ENCODE measurements at places on chromosomes 4 and X.
A peak's percentile ranks its signal among the peaks of the same experiment; 100 is the strongest.

- no peak for DNase-seq
Observed at GRCh38 chr4:138696058-138696457, 319.5 kb upstream of the NOCT start.

GRCh38 chrX:19334945-19335626 lies 8.6 kb upstream of the PDHA1 start:
- peak; percentile 46 for DNase-seq

DNA sequence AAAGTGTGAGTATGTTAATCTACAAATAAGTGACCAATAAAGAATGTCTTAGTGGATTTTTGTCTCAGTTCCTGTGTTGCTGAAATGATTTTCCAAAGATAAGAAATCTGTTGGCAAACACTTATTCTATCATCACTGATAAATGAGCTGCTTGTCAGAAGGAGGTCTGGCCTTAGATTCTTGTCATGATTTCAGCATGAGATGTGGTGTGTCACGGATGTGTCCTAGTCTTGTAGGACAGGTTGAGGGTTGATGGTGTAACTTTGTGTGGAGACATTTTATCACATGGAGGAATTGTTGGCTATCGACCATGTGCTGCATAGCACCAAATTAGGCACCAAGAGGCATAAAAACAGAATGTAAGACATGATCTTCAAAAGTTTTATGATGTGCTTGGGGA lies 31.8 kb upstream of the LIMCH1 start:
- DNase-seq: no peak

- DNase-seq: no peak
Observed at GRCh38 chrX:87583679-87584078, 66.1 kb downstream of the KLHL4 start.

GRCh38 chr4:120071192-120071795 lies 4.6 kb upstream of the MAD2L1 start:
- DNase-seq: no peak

DNA sequence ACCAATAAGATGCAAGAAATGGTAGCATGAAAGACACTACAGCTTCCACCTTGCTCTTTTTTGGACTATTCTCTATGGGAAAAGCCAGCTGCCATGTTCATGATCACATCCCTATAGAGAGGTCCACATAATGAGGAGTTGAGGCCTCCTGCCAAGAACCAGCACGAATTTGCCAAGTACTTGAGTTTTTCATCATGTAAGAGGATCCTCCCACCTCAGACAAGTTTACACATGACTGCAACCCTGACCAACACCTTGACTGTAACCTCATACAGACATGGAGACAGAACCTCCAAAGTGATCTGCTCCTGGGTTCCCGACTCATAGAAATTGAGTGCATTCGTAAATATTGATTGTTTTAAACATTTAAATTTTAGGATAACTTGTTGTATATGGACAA lies 135.2 kb upstream of the TSPAN5 start:
- DNase-seq: no peak

DNA sequence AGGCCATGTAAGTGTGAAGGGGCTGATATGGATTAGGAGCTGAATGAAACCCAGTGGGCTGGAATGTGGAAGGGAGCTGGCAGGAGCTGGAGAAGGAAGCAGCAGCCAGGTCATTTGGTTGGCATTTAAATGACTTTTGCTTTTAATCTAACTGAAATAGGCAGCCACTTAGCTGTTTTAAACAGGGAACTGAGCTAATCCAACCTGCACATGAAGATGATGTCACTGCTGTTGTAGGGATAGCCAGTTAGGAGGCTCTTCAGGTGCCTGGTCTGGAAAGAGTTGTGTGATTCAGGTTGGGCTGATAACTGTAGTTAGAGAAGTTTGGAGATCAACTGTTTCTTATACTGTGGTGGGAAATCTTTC lies 122.4 kb downstream of the PALLD start:
- no peak for DNase-seq

DNA sequence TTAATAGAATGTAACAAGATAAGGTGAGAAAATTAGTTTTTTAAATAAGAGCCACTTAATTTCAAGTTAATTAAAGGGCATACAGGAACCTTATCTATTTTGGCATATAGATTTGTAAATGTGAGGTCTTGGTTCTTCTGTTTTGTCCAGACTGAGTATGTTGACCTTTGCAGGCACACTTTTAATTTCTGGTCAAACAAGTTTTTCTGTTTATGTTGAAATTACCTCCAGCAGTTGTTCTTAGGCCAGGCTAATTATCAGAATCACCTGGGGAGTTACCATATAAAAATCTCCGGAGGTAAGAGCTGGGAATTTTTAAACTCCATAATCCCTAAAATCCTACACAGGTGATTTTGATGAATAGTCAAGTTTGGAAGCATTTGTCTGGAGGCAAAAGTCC lies 227.4 kb upstream of the ANKRD50 start:
- no peak for DNase-seq

DNA sequence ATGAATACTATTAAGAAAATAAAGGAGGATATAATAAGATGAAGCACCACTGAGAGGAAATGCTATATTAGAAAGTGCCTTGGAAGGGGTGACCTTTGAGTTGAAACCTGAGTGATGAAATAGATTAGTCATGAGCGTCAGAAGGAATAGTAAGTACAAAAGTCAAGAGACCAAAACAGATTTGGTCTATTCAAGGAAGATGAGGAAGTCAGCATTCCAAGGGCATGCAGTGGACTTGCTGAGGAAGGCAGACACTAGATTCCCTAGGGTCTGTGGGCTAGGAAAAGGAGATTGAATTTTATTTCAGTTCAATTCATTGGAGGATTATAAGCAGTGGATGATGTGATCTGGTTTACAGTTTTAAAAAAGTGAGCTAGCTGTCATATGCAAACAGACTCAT lies 73.0 kb upstream of the WDFY3 start:
- DNase-seq: no peak

- DNase-seq: no peak
Observed at GRCh38 chr4:105145156-105145902, 1.3 kb upstream of the TET2 start.

DNA sequence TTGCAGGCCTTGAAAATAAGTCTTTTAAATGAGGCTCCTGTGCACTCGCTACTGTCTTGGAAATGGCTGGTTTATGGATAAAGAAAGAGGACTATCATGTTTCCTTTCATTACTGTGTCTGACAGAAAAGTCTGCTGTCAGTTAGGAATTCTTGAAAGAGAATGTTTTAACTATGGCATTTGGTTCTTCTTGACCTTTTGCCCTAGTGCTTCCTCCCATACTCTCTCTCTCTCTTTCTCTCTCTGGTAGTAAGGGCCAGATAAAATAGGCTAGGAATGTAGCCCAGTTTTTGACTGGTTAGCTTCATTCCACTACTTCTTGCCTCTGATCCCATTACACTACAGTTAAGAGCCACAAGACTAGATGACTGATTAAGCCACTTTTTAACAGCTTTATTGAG lies 29.8 kb downstream of the YY2 start:
- DNase-seq: no peak

GRCh38 chr4:4492161-4492847 lies 49.5 kb downstream of the STX18 start:
- DNase-seq: no peak

GRCh38 chr4:48109413-48110263 lies 24.4 kb downstream of the TXK start:
- DNase-seq: no peak

DNA sequence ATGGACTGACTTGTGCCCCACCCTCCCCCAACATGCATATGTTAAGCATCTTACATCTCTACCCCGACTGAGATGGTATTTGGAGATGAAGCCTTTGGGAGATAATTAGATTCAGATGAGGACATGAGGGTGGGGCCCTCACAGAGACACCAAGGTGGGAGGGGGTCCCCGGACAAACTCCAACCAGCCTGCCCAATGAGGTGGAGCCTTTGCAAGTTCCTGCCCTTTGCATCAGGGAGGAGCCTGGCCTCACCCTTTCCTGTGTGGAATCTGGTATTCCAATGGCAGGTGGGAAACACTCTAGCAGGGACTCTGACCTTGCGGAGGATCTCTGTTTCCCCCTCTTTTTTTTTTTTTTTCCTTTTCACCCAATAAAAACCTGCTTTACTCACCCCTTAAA lies 589.9 kb upstream of the BOD1L1 start:
- DNase-seq: no peak

- DNase-seq: no peak
Observed at GRCh38 chr4:57612279-57612678, 502.1 kb upstream of the IGFBP7 start.

DNA sequence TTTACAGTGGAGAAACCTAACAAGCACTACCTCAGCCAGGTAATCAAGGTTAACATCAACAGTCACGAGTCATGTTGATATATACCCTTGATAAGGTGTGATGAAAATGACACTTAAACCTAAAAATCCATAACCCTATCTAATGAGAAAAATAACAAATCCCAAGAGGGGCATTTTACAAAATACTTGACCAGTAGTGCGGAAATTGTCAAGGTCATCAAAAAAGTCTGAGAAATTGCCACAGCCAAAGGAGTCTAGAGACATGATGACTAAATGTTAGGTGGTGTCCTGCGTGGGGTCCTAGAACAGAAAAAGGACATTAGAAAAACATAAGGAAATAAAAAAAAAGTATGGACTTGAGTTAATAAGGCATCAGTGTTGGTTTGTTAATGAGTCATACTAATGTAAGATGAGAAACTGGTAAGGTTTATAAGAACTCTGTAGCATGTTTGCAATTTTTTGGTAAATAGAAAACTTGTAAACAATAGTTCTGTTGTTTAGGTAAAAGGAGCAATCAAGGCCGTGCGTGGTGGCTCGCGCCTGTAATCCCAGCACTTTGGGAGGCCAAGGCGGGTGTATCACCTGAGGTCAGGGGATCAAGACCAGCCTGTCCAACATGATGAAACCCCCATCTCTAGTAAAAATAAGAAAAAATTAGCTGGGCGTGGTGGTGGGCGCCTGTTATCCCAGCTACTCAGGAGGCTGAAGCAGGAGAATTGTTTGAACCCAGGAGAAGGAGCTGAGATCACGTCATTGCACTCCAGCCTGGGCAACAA lies 2.9 kb downstream of the RPL36A start:
- no peak for DNase-seq

- peak; percentile 96 for DNase-seq
Observed at GRCh38 chrX:152830312-152831305, at the start of the genes CETN2 and NSDHL. Gene CETN2, minus strand, starts transcription at chrX:152830757. Its CDS starts 47 bp downstream, at chrX:152830710. Gene NSDHL, plus strand, starts transcription at chrX:152831063. Its CDS starts 15,262 bp downstream, at chrX:152846325.

DNA sequence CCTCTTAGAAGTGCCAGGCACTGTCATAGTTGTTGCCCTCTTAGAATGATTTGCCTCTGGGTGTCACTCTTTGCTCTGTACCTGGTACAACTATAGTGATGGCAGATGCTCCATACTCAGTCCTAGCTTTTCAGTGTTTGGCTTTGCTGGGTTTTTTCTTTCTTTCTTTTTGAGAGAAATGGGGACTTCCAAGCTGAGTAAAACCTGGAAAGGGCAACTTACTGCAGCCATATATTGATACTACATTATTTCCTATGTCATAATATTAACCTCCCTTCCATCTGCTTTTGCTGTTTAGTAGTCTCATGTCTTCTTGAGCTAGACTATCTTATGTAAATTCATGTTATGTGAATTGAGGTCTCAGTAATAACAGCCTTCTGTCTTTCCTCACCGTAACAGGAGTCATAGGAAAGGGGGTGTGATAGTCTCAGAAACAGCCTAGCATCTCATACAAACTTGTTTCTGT lies 49.0 kb downstream of the NIPAL1 start:
- no peak for DNase-seq

All from testis (tissue), 5 donors.